Hippocampal formation (tissue), 2 donors: ENCODE measurements at places on chromosomes 6 and 20.

DNA sequence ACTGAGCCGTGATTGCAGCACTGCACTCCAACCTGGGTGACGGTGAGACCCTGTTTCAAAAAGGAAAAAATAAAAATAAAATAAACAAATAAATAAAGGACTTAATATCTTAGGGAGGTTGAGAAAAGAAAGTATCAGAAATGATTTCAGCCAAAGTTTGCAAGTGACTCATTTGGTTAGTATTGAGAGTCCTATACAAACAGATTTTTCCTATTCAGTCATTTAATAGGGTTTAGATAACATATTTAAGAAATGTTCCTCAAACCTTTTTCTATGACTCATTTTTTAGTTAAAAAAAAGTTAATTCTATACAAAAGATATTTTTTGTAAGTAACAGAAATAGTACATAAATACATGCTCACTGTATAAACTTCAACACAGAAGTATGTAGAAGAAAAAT, 235.1 kb downstream of the GJA1 start:
- DNase-seq, result no peak

- no peak for DNase-seq
Observed at GRCh38 chr6:3765415-3765814, 13.9 kb upstream of the PXDC1 start.

GRCh38 chr6:168225471-168225911, 94.1 kb downstream of the DACT2 start:
- no peak for DNase-seq

GRCh38 chr6:155080881-155081845, 86.0 kb downstream of the TIAM2 start:
- no peak for DNase-seq

GRCh38 chr6:4413073-4413472, 277.7 kb upstream of the ECI2 start:
- DNase-seq, result no peak

DNA sequence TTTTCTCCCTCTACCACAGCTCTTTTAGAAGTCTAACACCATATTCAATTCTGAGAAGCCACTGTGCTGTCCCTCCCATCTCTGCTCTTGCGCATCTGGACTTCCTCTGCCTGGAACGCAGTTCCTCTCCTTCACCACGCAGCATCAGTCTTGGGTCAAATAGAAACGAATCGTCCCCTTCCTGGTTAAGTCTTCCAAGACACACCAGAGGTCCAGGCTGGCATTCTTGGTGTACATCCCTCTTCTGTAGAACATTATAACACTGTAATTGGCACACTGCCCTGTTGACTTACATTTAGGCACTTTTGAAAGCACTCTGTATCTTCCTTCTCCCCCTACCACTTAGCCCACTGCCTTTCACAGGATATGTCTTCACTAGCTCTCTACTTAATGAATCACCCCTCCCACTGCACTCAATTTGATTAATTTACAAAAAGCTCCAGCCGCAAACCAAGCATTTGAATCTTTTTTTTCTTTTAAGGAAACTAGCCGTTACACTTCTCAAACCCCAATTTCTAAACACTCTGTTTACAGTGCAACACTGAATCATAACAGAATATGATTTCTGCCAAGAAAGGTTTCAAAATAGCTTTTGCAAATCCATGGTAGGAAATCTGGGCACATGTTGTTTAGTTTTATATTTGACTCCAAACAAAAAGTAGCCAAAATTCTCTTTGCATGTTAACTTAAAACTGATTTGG, 140.8 kb upstream of the CARMIL1 start:
- DNase-seq, result peak; percentile 62

GRCh38 chr6:16179063-16179462, 50.2 kb downstream of the MYLIP start:
- no peak for DNase-seq

GRCh38 chr6:45543298-45544235, 165.8 kb upstream of the SUPT3H start:
- no peak for DNase-seq

- no peak for DNase-seq
Observed at GRCh38 chr20:18637224-18637623, 49.4 kb downstream of the DTD1 start.

- DNase-seq, result no peak
Observed at GRCh38 chr6:161101517-161101916, 109.9 kb downstream of the MAP3K4 start.

GRCh38 chr20:62216636-62217566, 3.2 kb downstream of the HRH3 start:
- DNase-seq, result no peak

GRCh38 chr6:21992178-21992967, 304.5 kb downstream of the PRL start:
- DNase-seq, result no peak

GRCh38 chr6:24125980-24126379, at the start of gene NRSN1:
NRSN1 (plus strand) TSS chr6:24126215; CDS start chr6:24134328, 8,113 bp downstream.
- DNase-seq, result peak; percentile 24

GRCh38 chr6:138485586-138486248, 13.6 kb downstream of the NHSL1 start:
- DNase-seq, result no peak

DNA sequence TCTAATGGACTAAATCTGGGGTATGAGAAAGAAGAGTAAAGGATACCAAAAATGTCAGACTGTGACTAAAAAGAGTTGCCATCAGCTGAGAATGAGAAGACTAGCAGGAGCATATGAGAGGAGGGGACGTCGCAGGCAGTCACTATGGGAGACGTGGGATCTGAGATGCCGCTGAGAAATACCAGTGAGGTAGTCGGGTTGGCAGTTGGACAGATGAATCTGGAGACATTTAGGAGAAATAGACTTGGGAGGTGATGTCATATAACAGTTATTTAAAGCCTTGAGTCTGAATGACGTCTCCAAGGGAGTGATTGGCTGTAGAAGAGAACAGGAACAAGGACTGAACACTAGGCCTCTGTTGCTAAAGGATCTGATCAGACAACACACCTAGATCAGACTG, 51.5 kb upstream of the TRIM26 start:
- DNase-seq, result no peak

- DNase-seq, result peak; percentile 32
Observed at GRCh38 chr20:24649787-24650490, 180.5 kb downstream of the SYNDIG1 start.

DNA sequence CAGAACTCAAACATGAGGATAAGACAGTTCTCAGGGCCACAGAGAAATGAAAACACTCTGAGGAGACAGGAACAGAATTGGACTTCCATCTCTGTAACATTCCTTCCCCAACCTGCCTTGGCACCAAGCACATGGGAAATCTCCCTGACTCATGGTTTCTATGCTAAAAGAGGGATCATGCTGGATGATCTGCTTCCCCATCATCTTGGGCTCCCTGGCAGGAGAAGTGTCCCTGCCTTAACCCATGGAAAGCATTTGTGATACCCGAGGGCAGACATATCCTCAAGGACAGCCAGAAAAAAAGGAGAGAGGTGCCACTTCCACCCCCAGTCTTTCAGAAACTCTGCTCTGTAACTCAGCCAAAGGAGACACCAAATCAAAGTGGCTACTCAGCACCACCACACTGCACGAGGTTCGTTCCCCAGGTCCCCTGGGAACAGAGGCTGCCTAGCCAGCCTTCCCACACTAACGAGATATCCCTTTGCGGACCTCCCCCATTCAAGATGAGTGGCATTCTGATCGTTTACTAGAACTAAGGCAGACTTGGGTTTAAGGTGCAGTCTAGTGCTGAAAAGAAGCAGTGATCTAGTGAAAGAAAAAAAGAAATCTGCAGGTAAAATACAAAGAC, 34.8 kb downstream of the BLOC1S5 start:
- no peak for DNase-seq

DNA sequence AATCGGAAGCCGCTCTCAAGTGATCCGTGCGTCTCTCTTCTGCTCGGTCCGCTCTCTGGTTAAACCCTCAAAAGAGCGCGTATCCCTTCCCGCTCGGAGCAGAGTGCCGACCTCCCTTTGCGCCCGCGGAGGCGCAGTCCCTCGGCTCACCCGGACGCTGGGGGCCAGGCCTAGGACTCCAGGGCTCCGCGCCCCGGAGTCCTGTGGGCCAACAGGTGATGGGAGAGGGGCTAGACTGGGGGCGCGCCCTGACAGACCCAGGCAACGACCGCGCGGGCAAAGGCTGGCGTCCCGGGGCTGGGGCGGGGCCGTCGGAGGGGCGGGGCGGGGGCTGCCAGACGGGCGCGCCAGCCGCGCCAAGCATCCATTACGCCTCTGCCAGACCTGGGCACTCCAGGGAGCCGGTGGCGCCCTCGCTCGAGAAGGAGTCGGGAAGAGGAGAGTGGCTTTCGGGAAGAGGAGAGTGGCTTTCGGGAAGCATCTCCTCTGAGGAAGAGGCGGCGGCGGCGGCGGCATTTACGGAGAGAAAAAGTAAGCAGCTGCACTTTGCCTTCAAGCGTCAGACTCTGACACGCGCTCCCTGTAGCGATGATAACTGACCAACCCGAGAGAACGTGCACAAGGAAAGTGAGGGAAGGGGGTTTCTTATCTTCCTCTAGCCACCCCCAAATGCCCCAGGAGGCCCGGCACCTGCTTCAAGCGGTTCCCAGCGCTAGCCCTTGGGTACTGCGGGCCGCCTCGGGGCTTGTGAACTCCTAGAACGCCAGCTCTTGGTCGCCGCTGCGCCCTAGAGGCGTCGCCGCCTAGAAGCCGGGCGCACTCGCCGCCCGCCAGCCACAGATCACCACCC, 2.6 kb downstream of the EPHA7 start:
- peak; percentile 37 for DNase-seq

DNA sequence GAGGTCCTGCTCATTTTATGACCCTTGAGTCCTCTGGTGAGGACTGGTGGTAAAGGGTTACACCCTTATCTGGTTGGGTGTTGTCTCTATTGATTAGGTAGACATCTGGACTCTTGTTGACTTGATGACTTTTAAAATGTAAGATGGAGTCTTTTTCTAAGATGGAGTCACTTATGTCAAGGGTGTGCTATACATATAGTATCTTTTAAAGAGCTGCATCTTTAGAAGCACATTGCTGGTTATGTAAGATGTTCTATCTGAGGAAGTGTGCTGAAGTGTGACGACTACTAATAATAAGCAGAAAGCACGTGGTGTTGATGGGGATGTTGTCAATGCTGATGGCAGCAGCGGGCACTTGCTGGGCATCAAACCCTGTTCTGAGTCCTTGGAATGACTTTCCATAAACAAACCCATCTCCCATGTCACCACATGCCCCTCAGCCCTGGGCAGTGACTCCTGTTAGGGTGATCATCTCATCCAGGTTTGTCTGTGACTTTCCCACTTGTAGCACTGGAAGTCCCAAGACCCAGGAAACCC, 229.6 kb downstream of the EYA2 start:
- DNase-seq, result no peak

DNA sequence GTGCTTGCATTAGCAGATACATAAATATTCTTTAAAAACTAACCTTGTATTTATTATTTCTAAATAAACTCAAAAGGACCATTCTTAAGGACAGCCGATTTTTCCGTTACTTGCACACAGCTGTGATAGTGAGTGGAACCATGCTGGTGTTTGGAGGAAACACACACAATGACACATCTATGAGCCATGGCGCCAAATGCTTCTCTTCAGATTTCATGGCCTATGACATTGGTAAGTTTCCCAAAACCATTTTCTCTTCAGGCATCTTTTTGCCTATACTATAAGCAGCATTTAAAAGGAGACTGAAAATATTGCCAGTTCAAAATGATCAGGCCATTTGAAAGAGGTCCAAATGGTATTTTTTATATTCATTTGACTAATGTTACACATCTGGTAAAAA, 92.3 kb downstream of the ATRN start:
- no peak for DNase-seq

GRCh38 chr20:14523090-14523489, 185.7 kb upstream of the FLRT3 start:
- DNase-seq, result no peak

- no peak for DNase-seq
Observed at GRCh38 chr6:39520916-39521315, 198.4 kb upstream of the KCNK16 start.

GRCh38 chr20:63873477-63873971, 8.5 kb downstream of the TPD52L2 start:
- no peak for DNase-seq

GRCh38 chr6:34468378-34468892, 2.6 kb downstream of the PACSIN1 start:
- no peak for DNase-seq

DNA sequence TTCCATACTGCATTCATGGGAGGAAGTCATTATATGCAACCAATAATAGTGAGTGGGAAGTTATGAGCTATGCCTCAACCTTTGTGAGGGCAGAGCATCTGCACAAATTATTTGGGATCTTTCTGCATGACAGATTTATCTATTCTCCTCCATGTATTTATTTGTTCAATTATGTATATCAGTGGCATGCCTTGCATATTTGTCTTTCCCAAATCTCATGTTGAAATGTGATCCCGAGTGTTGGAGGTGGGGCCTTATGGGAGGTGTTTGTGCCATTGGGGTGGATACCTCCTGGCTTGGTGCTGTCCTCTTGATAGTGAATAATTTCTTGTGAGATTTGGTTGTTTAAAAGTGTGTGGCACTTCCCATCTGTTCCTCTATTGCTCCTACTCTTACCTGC, 1246.0 kb upstream of the CITED2 start:
- DNase-seq, result no peak

- no peak for DNase-seq
Observed at GRCh38 chr20:60052322-60052721, 94.1 kb downstream of the CDH26 start.

DNA sequence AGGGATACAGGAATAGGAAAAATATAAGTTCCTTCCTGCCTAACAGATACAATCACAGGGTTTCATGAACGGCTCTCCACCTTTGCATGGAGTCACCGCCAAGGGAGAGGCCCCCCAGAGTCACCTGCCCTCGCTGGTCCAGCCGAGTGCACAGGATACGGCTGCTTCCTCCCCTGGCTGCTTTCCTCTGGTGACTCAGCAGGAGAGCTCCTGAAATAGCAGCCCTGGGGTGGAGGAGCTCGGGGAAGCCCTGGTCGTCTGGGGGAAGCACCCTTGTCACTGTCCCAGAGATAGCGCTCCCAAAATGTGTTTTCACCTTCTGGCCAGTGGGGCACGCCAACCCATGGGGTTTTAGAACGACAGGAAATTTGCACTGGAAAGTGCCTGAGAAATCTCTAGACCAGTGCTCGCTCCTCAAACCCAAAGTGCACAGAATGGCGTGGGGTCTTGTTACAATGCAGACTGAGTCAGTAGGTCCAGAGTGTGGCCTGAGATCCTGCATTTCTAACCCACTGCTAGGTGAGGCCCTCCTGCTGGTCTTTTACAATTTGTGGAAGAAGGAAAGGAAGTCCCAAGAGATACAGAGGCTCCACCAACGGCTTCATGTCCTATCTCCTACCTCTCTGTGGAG, 35.9 kb upstream of the FAM50B start:
- no peak for DNase-seq

GRCh38 chr6:127190552-127190951, 72.1 kb downstream of the RSPO3 start:
- no peak for DNase-seq
